ENCODE measurements at places on chromosomes 12 and 14.

DNA sequence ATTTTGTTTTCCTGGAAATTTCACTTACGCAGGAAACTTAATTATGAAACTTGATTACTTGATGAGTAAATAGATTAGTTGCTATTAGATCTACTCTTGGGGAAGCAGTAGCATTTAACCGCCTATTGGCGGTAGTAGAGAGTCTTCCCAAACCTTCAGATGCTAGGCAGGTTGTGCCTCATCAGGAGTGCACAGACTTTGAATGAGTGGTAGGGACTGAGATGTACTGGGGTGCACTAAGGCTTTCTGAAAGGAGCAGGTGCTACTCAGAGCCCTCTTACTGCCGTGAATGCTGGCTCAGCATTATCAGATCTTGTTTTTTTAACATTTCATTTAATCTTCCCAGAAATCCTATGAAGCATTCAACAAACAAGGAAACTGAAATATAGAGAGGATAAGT is 7.7 kb downstream of the GATC start:
- DNase-seq, result no peak

GRCh38 chr14:49861699-49862088 is 9.1 kb upstream of the NEMF start:
- peak; percentile 54 for DNase-seq

GRCh38 chr12:73308747-73309146 is 1036.6 kb downstream of the TRHDE start:
- no peak for DNase-seq

GRCh38 chr12:668090-668481 is 4.8 kb upstream of the NINJ2 start:
- no peak for DNase-seq

DNA sequence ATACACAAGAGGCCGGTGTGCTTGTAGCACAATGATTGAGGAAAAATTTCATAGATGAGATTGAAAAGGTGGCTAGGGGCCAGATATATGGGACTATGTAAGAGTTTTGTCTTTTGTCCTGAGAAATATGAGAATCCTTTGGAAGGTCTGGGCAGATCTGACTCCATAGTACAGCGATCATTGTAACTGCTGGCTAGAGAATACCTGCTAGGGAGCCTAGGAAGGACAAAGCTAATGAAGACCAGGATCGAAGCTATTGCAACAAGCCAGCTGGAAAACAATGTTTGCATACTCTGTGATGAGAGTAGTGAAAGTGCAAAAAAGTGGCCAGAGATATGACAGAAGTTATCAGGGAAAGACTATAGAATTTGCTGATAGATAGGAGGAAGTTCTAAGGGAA is 537.6 kb downstream of the C12orf50 start:
- DNase-seq, result no peak

DNA sequence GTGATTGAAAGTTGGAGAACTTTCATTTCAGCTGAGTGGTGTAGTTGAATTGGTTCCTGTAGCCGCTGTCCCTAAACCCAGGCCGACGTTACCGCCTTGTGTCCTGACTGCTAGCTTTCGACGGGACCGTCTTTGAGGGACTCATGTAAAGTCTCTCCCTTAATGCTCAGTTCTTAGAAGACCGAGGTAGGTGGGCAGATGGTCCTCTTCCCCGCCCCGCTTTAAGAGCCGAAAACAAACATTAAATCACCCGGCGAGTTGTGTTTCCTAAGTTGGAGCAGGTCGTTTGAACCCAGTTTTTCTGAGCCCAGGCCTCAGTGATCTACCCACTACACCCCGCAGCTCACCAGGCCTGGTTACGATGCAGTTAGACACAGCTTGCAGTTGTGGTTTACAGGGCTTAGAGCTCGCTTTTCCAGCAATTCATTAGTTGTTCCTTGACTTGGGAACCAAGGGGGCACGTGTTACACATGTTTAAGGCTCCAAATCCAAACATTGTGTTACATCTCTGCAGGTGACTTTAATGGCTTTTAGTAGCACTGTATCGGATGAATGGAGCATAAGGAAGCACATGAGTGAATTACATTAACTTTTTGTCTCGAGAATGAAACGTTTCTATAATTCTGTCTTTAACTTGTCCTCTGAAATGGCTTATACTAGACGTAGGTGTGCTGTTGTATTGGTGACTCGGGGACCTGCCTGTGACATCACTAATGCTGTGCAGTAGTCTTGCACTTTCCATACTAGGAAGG is 790 bp downstream of the NEDD1 start:
- DNase-seq, result peak; percentile 9

DNA sequence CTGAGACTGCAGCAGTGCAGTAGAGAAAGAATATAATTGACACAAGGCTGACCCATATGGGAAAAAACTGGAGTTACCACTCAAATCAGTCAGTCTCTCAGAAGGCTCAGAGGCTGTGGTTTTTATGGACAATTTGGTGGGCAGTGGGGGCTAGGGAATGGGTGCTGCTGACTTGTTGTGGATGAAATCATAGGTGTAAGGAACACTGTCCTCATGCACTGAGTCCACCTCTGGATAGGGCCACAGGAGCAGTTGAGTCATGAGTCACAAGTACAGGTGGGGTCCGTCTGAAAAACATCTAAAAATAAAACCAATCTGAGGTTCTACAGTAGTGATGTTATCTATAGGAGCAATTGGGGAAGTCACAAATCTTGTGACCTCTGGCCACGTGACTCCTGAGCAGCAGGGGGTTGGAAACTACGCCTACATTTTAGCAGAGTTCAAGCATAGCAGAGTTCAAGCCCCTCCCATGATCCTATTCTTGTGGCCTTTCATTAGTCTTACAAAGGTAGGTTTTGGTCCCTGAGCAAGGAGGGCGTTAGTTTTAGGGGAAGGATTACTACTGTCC is 18.1 kb upstream of the SGPP1 start:
- DNase-seq, result no peak

- no peak for DNase-seq
Measured at GRCh38 chr12:39623919-39624318, 4.3 kb upstream of the ABCD2 start.

GRCh38 chr12:2794191-2794735 is 507 bp upstream of the FKBP4 start:
- no peak for DNase-seq

DNA sequence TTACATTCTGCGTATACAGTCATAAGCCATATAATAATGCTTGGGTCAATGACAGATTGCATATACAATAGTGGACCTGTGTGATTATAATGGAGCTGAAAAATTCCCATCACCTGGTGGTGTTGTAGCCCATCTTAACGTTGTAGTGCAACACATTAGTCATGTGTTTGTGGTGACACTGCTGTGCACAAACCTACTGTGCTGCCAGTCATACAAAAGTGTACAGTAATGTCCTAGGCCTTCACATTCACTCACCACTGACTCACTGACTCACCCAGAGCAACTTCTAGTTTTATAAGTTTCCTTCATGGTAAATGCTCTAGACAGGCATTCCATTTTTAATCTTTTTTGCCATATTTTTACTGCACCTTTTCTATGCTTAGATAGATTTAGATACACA is 194.8 kb upstream of the SEL1L start:
- DNase-seq, result no peak

- DNase-seq, result no peak
Measured at GRCh38 chr12:75270157-75270556, 60.0 kb downstream of the CAPS2 start.

DNA sequence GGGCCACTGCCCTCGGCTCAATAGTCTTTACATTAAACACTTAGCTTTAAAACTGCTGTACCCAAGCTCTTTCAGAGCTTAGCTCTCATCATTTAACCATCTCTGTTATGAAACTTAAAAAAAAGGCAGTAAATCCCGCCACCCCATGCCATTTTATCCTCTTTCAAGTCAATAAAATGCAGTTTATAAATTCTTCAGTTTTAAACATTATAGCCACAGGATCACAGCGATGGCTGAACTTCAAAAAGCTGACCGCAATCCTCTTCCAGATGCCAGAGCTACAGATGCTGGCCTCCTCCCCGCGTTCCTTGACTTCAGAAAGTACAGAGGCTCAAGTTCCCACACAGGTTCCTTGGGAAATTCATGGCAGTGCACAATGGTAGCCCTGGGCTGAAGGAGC is 4.2 kb downstream of the OR10G3 start:
- no peak for DNase-seq

DNA sequence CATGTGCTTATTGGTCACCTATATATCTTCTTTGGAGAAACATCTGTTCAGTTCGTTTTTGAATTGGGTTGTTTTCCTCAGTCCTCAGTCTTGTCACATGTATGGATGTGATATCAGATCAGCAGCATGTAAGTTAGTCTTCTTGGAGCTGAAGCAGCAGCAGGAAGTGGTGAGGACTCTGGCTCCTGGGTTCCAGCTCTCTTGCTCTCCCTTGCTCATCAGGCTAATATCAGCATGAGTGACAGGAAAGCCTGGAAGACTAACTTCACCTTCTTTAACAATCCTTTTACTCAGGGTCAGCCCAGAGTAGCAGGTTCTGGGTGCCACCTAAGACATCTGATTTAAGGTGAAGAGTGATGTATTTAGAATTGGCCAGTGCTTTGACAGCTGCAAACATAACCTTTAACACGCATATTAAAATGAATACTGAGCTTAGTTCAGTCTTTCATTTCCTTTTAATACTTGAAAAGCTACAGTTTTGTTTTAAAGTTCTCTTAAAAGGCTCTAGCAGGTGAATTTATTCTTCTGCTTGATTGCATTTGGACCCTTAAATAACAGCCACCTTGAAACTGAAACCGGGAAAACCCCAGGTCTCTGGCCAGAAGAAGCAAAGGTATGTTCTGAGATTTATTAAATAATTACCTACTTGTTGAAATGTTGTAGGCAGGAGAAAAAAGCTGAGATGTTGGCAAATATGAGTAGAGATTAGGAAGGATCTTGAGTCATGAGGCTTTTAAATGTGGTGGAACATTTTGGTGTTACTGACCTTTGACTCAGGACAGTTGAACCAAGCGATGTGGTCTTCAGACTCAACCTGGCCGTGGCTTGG is 54.3 kb downstream of the DRAM1 start:
- no peak for DNase-seq

GRCh38 chr12:19129122-19129485 is 429 bp upstream of the PLEKHA5 start:
- DNase-seq, result no peak

DNA sequence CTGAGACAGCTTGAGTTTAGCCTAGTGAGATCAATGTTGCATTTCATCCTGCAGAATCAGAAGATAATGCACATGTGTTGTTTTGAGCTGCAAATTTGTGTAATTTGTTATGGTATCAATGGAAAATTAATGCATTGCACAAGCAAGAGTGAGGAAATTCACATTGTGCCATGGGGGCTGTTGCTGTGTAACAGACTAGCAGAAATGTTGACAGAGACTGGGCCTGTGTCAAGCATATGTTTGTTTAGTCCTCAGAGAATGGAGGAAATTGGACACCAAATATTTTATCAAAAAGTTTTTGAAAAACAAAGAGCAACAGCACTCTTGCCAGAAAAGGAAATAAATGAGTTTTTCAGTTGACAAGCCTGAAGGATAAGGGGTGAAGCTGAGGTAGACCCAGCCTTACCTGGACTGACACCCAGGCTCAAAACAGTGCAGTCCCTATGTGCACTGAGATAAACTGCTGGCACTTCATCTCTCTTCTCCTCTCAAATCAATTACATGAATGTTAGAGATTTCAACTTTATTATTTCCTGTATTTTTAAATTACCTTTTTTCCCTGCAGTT is 1150.0 kb downstream of the FSCB start:
- no peak for DNase-seq

GRCh38 chr12:45244561-45245343 is 28.9 kb downstream of the ANO6 start:
- no peak for DNase-seq

DNA sequence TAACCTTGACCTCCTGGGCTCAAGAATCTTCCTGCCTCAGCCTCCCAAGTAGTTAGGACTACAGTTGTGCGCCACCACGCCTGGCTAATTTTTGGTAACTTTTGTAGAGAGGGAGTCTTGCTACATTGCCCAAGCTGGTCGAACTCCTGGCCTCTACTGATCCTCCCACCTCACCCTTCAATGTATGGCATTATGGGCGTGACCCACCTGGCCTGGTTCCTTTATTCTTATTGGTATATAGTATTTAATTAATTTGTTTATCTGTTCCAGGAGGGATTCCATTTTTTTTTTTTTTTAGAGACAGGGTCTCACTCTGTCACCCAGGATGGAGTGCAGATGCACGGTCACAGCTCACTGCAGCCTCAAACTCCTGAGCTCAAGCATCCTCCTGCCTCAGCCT is 40.9 kb upstream of the EAPP start:
- no peak for DNase-seq

DNA sequence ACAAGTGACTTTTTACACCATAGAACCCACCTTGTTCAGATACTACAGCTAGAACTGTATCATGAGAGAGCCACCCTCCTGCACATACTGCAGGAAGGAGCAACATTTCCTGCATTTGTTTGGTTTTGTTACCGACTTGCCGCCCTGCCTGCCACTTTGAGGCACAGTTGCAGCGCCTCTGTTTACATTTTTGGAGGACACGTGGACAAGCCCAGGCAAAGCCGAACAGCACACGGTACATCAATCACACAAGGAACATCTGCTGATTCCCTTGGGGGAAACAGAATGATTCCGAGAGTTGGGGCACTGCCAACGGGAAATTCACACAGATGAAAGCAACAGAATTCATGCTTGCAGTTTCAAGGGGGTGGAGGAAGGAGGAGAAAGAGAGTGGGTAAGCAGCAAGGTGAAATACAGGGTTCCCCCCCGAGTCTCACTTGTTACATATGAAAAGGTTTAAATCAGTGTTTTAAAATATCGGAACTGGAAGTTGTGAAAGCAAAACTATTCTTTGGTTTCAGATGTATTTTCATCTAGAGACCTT is 110.7 kb downstream of the BTG1 start:
- DNase-seq, result peak; percentile 23

DNA sequence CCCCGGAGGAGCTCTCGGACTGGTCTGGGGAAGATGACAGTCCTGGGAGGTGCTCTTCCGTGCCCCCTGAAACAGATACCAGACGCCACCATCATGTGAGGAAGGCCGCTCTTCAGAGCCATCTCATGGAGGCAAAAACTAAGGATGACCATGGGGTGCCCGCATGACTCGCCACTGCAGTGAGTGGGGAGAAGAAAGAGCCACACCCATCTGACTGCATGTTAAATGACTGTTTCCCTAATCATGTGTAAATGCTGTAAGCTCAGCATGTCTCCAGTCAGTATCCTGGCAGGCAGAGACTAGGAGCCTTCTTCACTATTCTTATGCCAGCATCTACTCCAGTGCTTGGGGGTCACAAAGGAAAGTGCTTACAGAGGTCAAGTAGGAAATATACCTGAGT is 4.0 kb downstream of the STON2 start:
- DNase-seq, result no peak

GRCh38 chr12:106519607-106520021 is 63.2 kb upstream of the RFX4 start:
- DNase-seq, result no peak

GRCh38 chr12:128705140-128705539 is 118.6 kb downstream of the SLC15A4 start:
- DNase-seq, result no peak

GRCh38 chr12:24349051-24349799 is 399.8 kb upstream of the SOX5 start:
- no peak for DNase-seq

GRCh38 chr14:36653413-36653812 is 8.2 kb upstream of the PAX9 start:
- no peak for DNase-seq

Measured in activated T-cell treated with anti-CD3 and anti-CD28 coated beads for 24 hours (primary cell).